ENCODE measurements at places on chromosomes 4 and X.
A peak's percentile ranks its signal among the peaks of the same experiment; 100 is the strongest.

- peak; percentile 29 for DNase-seq
These were observed 76.9 kb downstream of the RRAGB start for GRCh38 chrX:55794405-55794804.

DNA sequence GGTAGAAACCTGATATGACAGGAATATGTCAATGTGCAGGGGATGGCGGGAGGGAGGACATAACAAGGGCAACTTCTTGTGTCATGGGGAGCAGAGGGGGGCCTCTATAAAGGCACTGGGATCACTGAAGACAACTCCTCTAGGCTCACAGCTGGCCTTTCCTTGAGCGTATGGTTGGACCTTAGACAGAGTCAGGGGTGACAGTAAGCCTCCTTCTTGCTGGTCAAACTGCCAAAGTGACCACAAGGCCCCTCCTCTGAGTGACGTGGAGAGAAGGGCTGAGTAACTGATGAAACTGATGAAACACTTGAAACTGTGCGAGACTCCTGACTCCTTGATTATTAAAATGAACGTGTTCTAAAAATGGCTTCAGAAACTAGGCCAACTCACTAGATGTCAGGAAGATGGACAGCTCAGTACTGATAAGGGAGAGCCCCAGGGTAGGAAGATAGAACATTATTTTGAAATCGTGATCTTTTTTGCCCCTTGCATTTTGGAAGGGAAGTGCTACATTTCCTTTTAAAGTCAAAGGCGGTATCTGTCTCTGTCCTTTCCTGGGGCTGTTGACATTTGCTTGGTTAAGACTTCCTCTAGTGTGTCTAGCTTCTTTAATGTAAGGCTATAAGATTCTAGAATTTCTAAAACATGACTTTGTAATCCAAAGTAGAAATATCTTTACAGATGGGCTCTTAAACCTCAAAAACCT is 1.6 kb downstream of the RAB33A start:
- DNase-seq: peak; percentile 19

GRCh38 chrX:21766101-21766500 is 8.2 kb upstream of the SMPX start:
- DNase-seq: no peak

DNA sequence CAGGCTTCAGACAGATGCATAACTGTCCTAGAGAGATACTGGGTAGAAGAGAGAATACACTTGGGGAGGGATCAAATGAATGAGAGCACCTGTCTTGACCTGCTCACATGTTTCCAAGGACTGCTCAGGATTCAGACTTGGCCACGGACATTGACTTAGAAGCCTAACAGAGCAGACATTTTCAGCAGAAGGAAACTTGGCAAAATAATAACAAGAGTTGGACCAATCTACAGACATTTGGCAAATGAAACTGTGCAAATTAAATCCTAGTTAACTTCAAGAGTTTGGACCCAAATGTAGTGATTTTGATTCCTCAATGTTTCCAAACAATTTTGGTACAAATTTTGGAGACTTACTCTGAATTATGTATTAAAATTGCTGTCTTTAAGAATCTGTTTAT is 223.9 kb downstream of the CAMK2D start:
- no peak for DNase-seq

- no peak for DNase-seq
These were observed 59.1 kb upstream of the USP9X start for GRCh38 chrX:41025926-41026701.

DNA sequence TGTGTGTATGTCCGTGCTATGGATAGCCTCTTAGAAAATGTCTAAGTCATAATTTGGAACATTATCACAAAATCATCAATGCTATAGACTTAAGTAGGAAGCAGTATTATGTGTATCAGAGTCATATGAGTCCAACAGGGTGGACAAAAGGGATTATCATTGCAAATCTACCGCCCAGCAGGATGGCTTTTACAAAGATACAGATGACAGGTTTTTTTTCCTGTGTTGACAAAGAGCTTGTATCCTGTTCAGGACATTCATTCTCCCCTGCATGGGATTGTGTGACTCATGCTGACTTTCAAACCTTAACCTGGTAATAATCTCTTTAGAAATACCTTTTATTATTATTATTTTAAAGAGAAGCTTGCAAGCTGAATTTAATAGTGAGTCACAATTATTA is 310.3 kb upstream of the GNPDA2 start:
- no peak for DNase-seq

- DNase-seq: peak; percentile 99
These were observed at the start of gene PAPSS1 for GRCh38 chr4:107719922-107720722. PAPSS1 (minus strand) TSS chr4:107720234; CDS start chr4:107720179, 55 bp downstream.

DNA sequence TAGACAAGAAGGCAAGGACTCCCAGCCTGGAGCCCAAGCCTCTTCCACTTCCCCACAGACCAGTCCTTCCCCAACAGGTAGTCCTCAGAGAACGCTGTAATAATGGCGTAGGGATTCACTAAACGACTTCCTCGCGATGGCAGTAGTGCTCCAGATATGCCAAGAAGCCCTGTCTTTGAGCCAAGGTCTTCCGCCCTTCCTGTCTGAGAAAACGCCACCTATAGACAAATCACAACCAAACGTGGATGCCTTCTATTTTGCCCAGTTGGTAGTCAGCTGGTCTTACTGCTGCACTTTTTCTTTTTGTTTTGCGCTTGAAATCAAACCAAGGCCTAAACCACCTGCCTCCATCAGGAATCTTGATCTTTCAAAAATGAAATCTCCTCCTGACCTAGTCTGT is 203.3 kb downstream of the OR13H1 start:
- DNase-seq: no peak

- DNase-seq: no peak
These were observed 150.6 kb downstream of the RASL11B start for GRCh38 chr4:53012738-53013137.

DNA sequence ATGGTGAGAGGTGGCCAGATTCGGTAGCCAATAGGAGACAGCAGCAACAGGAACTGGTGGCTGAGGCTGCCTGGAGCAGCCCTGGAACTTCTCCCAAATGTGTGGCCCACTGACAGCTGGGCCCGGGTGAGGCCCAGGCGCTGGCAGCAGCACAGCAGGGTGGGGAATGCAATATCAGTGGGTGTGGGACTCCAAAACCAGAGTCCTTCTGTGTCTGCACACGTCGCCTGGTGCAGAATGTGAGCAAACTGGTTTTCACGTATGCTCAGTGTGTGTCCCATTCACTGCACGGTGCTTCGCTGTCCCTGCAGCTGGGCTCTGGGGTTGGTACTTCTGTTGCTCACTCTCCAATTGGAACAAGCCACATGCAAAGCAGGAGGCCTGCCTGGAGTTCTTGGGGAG is 14.4 kb upstream of the CENPU start:
- no peak for DNase-seq
